ENCODE measurements at places on chromosomes 7 and 10.

DNA sequence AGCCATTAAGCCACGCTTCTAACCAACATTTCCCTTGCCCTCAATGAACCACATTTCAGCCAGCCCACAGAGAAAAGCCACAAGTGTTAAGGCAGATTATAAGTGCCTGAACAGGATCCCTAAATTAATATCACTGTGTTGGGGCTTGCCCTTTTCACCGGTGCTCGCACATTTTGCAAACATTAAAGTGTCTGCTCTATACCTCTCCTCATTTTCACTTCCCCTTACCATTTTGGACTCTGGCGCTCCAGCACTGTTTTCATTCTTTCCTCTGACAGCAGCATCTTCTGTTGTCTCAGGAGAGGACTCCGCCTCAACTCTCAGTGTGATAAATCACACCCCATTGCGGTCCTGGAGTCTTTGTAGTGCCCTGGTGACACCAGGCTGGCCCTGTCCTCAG, 274.2 kb downstream of the BAMBI start:
- DNase-seq: no peak

DNA sequence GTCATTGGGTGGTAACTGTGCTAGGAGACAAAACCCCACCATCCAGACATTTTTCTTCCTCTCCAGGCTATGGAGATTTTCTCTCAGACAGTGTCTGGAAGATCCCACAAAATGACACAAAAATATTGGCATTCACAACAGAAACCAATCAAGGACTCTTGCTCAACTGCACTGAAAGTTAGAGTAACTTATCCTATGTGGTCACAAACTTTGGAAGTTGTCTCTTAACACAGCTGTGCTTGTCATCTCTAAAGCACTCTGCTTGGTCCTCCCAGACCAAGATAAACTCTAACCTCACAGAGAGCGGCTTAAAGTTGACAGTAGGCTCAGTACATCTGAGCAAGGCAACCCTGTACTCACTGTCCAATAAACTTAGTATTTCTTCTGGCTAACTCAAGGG, 74.9 kb downstream of the AKR1C4 start:
- DNase-seq: no peak

- DNase-seq: no peak
These were observed 34.9 kb upstream of the TMEM248 start for GRCh38 chr7:66886152-66886551.

GRCh38 chr10:84097787-84098353, 41.4 kb upstream of the GHITM start:
- DNase-seq: no peak

GRCh38 chr7:8581842-8582241, 148.4 kb downstream of the NXPH1 start:
- DNase-seq: no peak

DNA sequence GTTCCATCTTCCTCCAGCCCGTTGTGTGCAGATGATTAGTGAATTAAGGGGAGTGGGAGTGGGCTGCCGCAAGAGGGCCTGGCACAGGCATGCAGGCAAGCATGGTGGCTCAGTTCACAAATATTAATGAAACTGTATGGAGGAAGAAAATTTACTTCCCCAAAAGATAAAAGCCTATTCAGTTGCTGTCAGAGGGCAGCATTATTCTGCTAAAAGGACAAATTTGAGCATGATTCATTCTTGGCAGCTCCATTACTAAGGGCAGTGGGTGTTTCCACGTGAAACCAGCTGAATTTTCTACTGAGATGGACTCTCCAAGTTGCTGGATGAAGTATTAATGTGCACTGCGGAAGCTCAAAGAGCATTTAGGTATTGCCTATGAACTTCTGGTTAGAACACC, 90.9 kb upstream of the WDR11 start:
- DNase-seq: no peak

DNA sequence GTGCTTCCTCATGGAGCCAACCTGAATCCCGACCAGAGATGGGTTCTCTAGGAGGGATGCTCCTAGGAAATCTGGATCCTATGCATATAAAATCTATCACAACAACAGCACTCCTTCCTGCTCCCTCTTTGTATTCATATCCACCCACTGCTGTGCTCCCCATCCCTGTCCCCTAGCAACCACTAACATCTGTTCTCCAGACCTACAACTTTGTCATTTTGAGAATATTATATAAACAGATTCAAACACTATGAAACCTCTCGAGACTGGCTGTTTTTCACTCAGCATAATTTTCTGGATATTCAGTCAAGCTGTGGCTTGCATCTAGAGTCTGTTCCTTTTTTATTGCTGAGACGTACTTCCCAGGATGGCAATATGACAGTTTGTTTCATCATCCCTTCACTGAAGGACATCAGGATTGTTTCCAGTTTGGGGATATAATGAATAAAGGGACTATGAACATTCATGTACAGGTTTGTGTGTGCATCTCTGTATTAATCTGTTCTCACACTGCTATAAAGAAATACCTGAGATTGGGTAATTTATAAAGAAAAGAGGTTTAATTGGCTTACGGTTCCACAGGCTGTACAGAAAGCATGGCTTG, 36.0 kb upstream of the PRR15 start:
- DNase-seq: no peak

- no peak for DNase-seq
These were observed 5.1 kb downstream of the OIT3 start for GRCh38 chr10:72898616-72899015.

DNA sequence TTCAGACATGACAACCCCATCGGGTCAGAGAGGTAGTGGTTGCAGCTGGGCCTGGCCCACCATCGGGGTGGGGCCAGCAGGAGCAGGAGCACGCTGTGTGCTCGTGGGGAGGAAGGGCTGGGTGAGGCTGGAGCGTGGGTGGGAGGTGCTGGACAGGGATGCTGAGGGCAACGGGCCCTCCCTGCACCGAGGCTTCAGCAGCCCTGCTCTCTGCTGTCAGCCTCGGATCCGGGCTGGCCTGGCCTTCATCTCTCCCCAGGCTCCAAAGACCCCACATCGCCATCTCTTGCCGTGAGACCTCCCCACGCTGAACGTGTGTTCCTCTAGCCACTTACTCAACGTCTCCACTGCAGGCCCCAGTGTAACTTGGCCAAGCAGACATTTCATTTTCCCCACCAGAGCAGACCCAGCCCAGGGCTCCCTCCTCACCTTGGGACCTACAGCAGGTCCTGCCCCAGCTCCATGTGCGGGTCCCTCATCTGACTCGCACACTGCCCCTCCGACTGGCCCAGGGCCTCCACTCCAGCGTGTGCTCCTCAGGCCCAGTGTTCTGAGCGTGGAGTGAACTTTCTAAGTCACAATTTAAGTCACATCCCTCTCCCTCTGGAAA, 462.4 kb downstream of the DNAJB6 start:
- no peak for DNase-seq

All from stimulated activated CD4-positive, alpha-beta T cell treated with anti-CD3 and anti-CD28 coated beads, Interleukin-1b, Interleukin-23, amount 100 ng/mL, for 48 hours (primary cell).